ENCODE measurements at places on chromosomes 1 and 21.

GRCh38 chr1:10726355-10726754 lies 70.1 kb downstream of the CASZ1 start:
- peak; percentile 58 for DNase-seq

DNA sequence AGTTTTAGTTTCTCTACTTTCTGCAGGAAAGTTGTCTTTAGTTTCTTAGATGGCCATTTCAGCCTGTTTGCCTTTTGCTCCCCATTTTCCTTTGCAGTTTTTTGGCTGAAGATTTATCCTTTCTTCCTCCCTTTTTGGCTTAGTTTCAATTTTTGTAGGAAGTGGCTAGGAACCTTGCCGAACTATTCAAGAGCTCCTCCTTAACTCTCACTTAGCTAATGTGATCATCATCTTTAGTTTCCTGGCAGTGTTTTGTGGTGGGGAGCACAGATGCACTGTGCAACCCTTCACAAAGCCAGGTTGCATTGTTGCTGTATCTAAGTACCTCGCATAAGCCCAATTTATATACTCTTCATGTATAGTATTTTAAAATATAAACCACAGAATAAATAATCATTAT lies 28.8 kb upstream of the CCDC181 start:
- DNase-seq = no peak

- no peak for DNase-seq
These were observed 76.3 kb downstream of the KRTAP19-8 start for GRCh38 chr21:30962013-30962412.

- DNase-seq = no peak
These were observed 87.2 kb upstream of the IVNS1ABP start for GRCh38 chr1:185404291-185404690.
